ENCODE measurements at places on chromosomes 16 and 17.

GRCh38 chr16:77298418-77299360 lies 99.5 kb downstream of the SYCE1L start:
- DNase-seq, result peak; percentile 12

DNA sequence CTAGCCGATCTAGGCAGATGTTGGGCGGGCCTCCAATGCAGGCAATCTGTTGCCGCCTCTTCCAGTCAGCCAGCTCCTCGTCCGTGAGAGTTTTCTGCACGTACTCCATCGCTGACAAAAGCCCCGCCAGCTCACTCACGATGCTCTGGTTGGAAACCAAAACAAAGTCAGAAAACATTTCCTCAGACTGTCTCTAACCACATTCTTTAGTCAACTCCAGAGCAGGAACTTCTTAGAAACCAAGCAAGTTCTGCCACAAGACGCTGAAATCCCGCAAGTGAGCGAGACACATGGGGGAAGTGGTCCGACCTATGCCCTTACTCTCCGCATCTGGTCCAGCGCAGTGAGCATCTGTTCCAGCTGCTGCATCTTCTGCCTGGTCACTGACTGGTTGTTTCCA lies 49.1 kb downstream of the STAT5A start:
- DNase-seq, result no peak

- no peak for DNase-seq
Observed at GRCh38 chr17:11882716-11883115, 114.6 kb downstream of the ZNF18 start.

DNA sequence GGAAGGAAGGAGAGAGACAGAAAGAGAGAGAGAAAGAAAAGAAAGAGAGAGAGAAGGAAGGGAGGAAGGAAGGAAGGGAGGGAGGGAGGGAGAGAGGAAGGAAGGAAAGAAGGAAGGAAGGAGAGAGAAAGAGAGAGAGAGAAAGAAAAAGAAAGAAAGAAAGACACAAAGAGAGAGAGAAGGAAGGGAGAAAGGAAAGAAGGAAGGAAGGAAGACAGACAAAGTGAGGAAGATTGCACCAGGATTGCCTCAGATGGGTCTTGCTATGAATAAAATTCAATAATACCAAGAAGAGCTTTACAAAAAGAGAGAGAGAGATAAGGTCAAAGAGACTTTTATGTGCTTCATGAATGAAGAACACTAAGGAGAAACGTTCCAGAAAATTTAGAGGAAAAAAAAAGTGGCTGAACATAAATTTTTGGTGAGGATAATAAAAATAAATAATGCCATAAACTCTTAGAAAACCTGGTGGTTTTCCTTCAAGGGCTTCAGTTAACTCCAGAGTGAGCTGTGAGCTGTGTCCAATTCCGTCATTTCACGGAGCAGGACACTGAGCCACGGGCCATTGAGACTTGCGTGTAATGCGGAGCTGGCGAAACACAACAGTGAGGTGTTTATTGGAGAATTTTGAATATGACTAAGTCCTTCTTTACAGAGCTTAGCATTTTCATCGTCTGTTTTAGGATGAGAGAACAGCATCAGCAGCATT lies 72.7 kb upstream of the TNRC6C start:
- DNase-seq, result no peak

DNA sequence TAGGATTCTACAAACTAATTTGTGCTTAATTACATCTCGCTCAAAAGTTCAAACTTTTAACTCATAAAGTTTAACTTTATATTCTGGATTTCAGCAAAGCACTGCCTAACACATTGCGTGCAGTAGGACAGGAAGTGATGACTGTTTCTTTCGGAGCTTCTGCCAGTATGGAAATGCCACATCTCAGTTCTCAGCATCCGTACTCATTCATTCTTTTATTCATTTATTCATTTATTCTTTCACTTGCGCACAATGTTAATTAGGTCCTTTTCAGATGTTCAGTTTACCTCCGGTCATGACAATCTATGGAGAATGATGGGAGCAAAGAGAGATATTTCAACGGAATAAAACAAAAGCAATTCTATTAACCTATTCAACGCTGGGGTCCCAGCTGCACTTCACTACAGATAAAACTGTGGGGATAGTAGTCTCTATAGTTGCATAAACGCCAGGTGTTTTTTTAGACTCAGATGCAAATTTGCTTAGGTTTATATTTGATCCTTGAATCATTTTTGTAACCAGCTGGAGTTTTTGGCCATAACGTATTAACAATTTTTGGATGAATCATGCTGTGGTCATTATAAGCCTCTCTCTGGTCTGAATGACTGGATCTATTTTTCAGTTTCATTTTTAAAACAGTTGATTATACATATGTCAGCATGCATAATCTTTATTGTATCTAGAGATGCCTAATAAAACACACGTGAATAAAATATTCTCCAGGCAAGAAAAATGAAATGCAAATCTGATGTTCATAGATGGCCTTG lies 143.9 kb downstream of the KCNJ2 start:
- no peak for DNase-seq

- no peak for DNase-seq
Observed at GRCh38 chr17:21711182-21711581, 18.9 kb downstream of the KCNJ18 start.

GRCh38 chr17:73283841-73284282 lies 22.2 kb upstream of the CPSF4L start:
- no peak for DNase-seq

GRCh38 chr17:43526886-43527648 lies 19.1 kb downstream of the ETV4 start:
- no peak for DNase-seq

DNA sequence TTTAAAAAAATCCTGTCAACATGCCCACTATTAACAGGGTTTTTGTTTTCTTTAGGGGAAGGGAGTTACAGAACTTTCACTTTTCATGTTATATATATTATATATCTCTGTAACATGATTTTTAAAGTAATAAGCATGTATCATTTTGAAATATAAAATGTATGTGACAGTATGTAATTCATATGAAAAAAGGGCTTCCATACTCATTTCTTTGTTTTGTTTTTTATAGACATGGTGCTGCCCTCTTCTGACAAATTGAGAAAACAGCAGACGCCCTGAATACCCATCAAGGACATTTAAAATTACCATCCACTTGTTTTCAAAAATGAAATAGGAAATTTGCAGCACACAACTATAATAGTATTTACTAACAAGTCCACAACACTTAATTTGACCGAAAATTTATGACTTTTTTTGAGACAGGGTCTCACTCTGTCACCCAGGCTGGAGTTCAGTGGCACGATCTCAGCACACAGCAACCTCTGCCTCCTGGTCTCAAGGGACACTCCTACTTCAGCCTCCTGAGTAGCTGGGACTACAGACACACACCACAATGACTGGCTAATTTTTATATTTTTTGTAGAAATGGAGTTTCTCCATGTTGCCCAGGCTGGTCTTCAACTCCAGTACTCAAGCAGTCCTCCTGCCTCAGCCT lies 30.4 kb downstream of the CFDP1 start:
- DNase-seq, result no peak

- no peak for DNase-seq
Observed at GRCh38 chr16:83803811-83804210, 4.0 kb upstream of the HSBP1 start.

DNA sequence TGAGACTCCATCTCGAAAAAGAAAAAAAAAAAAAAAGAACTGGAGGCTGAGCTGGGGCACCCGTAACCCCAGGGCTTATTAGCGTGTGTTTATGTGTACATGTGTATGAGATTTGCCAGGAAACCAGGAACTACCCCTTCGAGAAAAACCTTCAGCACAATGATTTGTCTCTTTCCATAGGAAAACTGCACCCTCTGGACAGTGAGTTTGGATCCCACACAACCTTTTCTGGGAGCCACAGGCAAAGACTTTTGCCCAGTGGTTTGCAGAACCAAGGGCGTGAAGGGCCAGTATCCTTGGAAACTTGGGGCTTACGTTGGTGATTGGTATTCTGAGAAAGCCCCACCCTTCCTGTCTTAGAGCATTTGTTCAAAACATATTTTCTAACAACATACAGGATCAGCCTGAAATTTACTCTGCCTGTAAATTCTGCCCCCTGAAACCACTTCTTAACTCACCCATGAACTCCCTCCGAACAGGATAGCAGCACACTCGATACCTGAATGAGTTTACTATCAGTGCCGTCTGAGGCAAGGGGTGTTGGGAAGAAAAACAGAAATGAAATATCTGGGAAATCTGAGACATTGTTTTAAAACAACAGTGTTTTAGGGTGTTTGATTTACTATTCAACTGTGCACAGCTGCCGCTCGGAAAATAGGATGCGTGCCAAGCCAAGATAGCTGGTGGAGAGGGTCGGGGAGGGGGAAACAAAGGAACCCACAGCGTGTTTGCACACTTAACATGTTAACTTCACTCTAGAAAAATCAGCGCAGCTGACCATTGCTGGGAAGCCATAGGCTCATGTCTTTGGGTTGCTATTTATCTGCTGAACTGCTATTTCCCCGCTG lies 40.2 kb upstream of the MAF start:
- peak; percentile 47 for DNase-seq

- DNase-seq, result no peak
Observed at GRCh38 chr16:67561501-67561823, 864 bp upstream of the CTCF start.

- no peak for DNase-seq
Observed at GRCh38 chr17:42155614-42156045, 841 bp upstream of the RAB5C start.

DNA sequence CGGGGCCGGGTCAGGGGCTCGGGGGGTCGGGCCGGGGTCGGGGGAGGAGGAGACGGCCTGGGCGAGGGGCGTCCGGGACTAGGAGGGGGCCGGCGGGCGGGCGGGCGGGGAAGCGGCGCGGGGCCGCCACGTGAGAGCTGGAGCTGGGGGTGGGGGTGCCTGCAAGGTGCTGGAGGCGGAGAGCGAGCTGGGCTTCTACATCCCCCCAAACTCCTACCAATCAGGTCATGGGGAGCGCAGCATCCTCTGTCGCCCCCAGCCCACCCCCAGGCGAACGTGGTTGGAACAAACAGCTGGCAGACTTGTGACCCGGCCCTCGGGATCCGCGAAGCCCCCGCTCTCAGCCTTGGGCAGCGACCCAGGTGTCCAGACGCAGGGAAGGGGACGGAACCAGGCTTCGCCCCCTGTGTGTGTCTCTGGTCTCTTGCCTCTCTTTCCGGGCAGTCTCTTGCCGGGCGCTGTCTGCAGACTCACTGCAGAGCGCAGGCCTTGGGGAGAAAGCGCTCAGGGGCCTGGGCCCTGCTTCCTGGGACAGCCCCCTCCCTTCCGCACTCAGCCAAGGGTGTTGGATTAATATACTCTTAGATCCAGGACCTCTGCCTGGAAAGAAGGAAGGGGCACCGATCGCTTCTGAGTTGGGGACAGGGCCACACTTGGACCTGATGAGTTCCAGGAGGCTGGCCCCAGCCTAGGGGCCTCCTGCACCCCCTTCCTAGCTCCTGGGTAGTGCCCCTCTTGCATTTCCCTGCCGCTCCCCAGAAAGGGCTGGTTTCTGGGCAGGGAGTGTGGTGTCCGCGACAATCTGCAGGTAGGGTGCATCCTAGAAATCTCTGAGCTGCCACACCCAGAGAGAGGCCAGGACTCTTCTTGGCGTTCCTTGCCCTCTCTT lies 722 bp downstream of the RASL10B start:
- peak; percentile 47 for DNase-seq

DNA sequence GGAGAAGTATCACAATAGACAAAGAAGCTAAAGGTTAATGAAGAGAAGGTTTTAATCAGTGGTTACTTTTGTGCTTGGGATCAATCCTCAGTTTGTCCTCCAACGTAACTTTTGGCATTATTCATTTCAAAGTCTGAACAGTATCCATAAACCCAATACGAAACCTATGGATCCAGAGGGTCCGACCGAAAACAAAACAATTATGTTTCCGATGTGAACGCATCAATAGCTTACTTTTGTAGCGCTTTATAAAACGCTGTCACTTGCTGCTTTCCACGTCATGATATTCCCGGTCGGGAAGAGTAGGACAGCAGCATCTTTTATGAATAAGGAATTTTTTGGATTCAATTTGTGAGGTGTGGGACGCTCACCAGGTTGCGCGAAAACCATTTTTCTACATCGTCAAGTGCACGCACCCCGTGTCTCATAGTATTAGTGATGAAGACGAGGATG lies 383.8 kb downstream of the ZFHX3 start:
- DNase-seq, result no peak
